ENCODE measurements at places on chromosomes 3 and 15.

GRCh38 chr15:41546851-41547786 is 3.1 kb upstream of the RPAP1 start:
- no peak for DNase-seq

DNA sequence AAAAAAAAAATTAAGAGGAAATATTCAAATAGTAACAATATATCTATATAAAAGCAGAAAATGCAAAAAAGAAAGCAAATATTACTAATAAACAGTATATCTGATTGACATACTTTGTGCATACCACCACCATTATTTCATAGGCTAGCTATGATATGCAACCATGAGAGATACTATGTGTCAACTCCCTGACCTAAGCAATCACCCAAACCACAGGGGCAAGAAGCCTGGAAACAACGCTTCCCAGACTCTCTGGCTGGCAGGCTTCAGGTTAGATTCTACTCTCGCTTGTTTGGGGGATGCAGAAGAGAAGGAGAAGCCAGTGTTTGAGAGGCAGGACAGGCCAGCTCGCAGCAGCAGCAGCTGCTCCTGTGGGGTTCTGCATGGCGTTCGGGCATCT is 169.3 kb upstream of the TPM1 start:
- DNase-seq = no peak

GRCh38 chr15:89175617-89176191 is 45.7 kb downstream of the RLBP1 start:
- DNase-seq = no peak

DNA sequence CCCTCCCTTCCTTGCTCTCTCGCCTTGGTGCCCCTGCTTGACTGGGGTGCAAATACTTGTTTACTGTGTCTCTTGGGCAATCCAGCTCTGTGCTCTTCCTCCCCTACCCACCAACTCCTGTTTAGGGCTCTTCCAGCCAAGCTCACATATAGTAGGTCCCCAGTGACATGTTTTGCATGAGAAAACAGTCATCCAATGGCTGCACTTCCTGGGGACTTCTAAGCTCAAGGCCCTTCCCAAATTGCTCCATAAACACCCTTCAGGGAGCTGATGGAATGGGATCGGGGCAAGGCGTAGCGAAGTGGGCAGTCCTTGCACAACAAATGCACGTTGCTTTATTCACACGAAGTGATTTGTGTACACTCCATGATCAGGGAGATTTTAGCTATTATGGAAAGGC is 9.4 kb upstream of the COPG1 start:
- DNase-seq = no peak

DNA sequence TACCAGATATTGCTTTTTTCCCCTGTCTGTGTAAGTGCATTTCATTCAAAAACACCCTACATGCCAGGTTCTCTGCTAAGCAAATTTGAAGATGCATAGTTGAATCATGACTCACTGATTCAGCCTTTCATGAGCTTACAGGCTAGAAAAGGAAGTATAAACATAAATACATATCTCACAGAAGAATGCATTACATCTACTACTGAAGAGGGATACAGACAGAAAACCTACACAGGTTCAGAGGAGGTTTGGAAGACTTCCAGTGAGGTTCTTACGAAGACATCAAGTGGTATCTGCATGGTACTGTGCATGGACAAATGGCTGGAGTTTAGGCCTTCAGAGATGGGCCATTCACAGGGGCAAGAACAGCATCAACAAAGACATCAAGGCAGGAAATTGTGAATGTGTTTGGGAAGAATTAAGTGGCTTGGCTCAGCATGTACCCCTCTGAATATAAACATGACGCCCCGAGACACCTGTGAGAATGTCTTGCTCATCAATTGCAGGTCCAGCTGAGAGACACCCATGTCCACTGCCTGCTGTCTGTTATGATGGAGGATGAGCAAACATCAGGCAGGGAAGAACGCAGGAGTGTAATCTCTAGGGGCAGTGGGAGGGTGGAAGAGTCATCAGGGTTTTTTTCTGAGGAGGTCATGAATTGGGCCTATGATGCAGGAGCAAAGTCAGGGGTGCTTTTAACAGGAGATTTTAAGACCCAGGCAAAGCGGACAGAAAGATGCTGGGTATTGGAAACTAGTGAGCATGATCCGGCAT is 105.1 kb upstream of the GALNT15 start:
- no peak for DNase-seq

- DNase-seq = no peak
These were observed 4.6 kb upstream of the SOX14 start for GRCh38 chr3:137759505-137759904.

GRCh38 chr3:57164217-57164656 is 916 bp downstream of the IL17RD start:
- no peak for DNase-seq

- no peak for DNase-seq
These were observed 253.2 kb upstream of the UBE2E1 start for GRCh38 chr3:23552506-23552905.

- DNase-seq = no peak
These were observed 7.7 kb downstream of the SLCO3A1 start for GRCh38 chr15:91861223-91861622.

GRCh38 chr3:171206283-171206682 is 179.8 kb upstream of the SLC2A2 start:
- DNase-seq = no peak

- no peak for DNase-seq
These were observed 31.9 kb downstream of the MYL3 start for GRCh38 chr3:46831316-46831715.

DNA sequence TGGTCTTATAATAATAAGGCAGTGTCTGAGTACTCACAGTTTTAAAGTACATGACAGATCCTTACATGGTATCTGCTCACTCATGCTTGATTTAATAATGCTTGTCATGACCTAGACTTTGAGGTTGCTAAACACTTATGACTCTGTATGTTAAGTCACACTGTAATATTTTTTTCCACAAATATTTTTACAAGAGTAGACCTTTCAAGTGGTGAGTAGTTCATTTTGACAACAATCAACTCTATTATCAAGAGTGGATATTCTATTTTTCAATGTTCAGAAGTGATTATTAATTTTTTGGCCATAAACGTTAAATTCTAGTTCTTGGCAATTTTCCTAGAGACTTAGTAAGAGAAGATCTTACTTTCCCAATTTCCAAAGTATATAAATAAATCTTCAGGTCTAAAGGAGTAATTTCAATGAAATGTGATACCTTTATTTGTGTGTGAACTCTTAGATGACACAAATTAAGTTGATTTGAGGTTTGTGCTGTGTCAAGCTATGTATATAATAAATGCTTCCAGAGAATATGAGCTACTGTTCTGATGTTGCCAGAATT is 104.5 kb downstream of the NLGN1 start:
- no peak for DNase-seq

DNA sequence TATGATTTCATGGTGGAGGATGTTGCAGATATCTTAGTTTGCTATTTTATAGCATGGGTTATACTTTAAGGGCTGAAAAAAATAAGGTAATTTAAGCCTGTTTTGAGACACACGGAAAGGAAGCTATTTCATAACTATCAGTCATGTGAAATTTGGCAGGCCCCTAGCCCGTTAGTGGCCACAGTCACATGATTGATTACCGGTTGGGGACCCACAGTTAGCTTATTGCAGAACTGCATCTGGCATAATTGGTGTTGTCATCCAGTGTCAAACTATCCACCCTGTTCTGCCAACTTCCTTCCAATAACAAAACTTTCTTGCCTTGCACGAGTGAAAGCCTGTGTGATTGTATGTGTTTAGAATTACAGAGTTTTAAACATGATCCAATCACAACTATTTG is 35.2 kb downstream of the FNDC3B start:
- no peak for DNase-seq

GRCh38 chr3:130291148-130291547 is 54.3 kb upstream of the COL6A5 start:
- no peak for DNase-seq

GRCh38 chr3:4478261-4478660 is 11.2 kb upstream of the SUMF1 start:
- DNase-seq = no peak

GRCh38 chr3:14587740-14588360 is 47.7 kb upstream of the GRIP2 start:
- DNase-seq = no peak

DNA sequence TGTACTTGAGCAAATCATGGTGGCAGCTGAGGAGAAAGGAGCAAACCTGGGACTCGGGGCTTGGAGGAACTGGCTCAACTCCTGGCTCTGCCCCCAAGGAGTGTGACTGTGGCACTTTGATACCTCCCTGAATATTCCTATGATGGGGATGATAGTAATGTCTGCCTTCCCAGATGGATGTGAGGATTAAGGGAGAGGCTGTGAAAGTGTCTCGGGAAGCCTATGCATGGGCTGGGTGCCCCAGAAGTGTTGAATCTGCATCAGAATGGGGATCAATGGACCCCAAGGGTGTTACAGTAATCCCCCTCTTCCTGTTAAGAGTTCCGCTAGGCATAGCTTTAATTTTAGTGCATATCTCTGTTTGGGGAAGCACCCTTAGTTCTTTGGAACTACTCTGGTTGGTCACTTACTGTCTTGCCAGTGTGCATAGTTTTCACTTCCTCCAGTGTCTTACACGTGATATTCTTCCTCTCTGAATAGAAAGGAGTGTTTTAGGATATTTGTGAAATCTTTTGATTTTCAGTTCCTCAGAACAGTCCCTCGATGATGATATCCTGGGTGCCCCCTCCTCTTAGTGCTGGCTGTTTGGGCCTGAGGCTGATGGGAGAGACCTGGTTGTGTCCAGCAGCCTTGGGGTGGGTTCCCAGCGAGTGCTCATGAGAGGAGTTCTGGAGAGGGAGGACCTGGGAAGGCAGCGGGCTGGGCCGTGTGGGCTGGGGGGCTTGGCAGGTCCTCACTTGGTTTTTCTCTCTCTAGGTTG is 97.5 kb downstream of the CHDH start:
- no peak for DNase-seq

DNA sequence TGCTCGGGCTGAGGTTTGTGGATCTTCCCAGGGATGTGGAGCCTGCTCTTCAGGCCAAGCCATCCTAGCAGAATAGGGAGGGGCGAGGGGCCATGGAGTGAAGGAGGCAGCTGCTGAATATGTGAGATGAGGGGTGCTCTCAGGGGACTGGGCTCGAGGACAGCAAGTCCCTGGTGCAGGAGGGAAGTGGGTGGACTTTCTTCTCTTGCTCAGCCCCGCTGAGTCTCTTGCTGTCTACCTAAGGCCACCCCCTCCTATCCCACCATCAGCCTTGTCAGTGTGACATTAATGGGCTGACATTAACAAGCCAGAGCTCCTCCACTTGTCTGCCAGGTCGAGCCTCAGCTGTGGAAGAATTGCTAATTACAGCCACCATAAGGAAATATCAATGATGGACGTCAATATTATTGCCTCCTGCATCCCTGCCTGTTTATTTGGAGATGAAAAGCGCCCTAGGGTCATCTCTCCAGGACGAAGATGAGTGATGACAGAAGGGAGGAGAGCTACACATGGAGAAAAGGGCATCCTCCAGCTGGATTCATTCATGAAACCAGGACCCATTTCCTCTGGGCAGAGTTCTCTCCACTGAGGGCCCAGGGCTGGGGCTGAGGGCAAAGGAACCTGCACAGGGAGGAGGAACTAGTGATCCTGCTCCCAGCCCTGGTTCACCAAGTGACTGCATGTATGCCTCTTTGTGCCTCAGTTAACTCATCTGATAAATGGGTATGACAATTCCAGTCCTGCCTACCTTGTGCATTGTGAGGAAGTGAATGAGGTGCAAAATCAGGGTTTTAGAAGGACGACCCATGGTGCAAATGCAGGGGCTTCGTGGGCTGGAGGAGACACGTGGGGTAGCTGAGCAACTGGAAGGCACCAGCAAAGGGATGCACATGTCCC is 34.9 kb upstream of the LINGO1 start:
- no peak for DNase-seq

DNA sequence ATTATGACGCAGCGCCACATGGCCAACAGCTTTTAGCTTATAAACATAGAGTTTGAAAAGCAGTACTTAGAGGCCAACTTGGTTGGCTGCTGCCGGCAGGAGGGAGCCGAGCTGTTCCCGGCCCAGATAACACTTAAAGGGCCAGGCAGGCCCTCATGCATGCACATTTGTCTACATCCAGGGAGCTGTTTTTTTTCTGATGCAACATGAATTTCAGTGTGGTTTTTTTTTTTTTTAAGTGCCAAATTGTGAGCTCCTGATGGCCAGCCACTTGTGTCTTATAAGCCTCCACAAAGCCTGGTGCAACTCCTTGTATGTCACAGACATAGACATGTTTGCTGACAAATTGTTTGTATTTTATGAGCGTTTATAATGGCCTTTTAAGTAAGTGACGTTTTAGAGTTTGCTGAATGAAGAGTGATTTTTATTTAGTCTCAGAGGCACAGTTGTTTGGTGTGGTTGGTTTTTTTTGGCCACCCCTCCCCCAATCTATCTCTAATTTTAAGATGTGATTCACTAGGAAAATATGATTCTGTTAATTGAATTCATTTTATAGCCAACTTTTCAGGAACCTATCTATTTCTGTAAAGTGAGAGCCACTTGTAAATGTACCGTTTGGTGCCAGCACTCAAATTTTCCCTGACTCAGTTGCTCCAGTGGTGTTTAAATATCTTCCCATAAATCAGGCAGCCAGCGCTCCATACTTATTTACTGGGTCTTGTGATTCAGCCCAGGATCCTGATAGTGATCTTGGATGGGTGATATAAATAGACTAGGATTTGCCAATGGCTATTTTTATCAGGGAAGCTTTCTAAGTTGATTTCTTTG is 134.3 kb downstream of the VGLL4 start:
- no peak for DNase-seq

DNA sequence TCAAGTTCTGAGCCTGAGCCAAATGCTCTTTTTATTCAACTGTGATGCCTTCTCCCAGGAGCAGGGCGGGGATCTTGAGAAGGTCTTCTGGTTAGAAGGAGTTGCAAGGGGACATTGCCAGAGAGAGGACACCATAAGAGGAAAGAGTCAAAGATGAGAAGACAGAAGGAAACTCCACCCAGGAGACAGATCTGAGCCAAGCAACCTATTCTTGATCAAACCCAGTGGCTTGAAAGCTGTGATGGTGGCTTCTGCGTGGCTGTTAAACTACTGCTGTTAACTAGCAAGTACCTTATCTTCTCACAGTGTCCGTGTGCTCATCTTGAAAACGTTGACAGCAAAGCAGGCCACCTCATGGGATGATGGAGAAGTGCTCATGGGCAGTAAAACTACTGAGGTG is 19.8 kb upstream of the AGBL1 start:
- no peak for DNase-seq

GRCh38 chr15:71290002-71290401 is 174.7 kb downstream of the THSD4 start:
- no peak for DNase-seq

GRCh38 chr15:64100958-64101357 is 5.2 kb downstream of the SNX1 start:
- no peak for DNase-seq

DNA sequence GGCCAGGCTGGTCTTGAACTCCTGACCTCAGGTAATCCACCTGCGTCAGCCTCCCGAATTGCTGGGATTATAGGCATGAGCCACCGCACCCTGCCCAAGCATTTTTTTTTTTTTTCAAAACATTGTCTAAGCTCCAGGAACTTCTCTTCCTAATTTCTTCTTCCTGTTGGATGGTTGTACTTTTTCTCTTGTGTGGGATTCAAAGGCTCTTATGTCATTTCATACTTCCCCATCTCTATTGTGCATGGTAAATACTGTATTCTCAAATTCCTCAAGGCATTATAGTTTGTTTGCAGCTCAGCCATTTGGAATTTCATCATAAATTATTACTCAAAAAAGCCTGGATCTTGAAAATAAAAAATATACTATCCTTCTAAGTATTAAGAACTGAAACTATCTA is 199.1 kb upstream of the GADL1 start:
- no peak for DNase-seq
